ENCODE measurements at places on chromosomes 4 and X.

GRCh38 chr4:85681921-85682320, 207.0 kb downstream of the ARHGAP24 start:
- DNase-seq = no peak

DNA sequence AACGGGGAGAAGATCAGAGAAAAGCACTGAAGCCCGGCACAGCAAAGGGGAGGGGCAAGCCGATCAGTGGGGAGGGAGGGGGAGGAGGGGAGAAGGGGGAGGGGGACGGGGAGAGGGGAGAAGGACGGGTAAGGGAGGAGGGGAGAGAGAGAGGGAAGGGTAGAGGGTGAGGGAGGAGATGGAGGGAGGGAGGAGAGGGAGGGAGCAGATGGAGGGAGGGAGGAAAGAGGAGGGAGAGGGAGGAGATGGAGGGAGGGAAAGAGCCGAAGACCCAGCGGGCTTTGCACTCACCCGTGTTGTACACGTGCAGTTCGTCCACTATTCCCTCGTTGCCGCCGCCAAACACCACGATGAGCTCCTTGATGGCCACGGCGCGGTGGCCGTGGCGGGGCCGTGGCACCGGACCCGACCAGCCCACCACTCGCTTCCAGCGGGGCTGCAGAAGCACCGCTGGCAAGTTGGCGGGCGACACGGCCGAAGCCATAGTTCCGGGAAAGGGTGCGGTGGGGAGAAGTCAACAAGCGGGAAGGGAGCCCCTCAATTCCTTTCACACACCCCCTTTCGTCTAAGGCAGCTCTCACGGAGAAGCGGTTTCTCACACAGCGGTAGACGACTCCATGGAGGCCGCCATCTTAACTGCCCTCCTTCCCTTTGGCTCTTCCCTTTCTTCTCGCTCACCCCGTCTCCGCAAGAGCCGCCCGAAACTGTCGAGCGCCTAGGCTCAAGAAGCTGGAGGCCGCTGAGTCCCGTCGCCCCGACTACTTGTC, 1.1 kb downstream of the HCFC1 start:
- no peak for DNase-seq

DNA sequence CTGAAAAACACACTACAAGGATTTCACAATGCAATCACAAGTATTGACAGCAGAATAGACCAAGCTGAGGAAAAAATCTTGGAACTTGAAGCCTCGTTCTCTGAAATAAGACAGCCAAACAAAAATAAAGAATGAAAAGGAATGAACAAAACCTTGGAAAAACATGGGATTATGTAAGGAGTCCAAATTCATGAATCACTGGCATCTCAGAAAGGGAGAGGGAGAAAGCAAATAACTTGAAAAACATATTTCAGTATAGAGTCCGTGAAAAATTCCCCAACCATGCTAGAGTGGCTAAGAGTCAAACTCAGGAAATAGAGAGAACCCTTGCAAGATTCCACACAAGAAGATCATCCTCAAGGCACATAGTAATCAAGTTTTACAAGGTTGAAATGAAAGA, 178.5 kb upstream of the CTSO start:
- DNase-seq = no peak

GRCh38 chr4:10102474-10103332, 13.9 kb downstream of the WDR1 start:
- no peak for DNase-seq

DNA sequence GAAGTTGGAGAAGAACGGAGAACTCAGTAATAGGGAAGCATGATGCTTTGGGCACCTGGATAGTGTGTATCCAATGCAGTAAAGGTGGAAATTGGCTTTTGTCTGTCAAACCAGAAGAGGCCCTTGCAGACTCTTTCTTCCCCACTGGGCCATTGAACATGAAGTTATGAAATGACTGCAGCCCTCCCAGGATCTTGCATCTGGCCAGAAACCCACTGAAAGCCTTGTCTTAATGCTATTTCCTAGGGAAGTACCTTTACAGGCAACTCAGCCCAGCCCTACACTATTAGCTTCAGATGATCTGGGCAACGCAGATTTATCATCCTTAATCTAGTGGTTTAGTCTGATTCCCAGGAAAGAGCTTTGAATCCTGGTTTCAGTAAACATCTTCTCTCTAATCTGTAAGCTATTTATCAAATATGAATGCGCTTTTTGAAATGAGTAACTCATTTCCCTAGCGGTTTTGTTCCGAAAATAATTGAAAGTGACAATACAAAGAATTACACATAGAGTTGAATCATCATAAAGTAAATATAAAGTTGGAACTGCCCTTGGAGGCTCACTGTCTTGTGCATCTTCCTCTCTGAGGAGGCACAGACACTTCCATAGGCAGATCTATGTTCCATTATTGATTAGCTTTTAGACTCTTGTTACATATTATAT, 464.1 kb downstream of the IDS start:
- DNase-seq = no peak

DNA sequence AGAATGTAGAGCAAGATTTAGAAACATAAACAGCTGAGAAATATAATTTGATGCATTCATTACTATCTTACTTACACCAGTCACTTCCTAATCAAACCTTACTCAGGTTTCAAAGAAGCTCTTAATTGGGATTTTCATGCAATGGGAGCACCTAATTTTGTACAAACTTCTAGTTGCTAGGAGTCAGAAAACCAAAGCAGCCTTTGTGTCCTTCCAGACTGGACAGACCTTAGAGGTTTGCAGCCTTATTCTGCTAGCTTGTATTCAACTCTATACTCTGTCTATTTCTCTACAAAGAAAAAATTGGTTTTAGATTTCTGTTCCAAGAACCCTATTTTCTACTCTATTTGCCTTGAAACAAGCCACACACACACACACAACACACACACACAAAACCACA, 19.4 kb downstream of the GABRA2 start:
- no peak for DNase-seq

GRCh38 chr4:3476341-3476747, 13.2 kb downstream of the DOK7 start:
- DNase-seq = no peak

Data from stimulated activated CD4-positive, alpha-beta T cell treated with anti-CD3 and anti-CD28 coated beads, Interleukin-15, amount 100 ng/mL, for 48 hours (primary cell).